Calu3 (cell line): ENCODE measurements at places on chromosomes 4 and X. TPM values are rescaled to one million over a fixed set of nuclear protein-coding genes. Genes with fewer than 3 reads are reported as not detected.

DNA sequence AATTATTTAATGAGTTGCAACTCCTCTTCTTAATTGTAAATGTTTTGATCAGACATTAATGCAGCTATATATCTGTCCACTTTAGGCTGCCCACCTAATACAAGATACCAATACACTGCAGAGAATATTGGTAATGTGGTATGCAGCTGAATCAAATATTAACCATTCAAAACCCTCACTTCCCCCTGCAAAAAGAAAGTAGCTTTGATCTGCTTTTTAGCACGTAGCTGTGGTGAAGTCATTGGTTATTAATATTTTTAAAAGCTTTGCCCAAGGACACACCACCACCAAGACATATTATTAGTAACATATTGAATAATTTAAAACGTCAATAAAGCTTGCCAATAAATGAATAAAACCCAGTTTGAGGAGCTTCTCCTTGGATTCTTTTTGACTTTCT, 28.6 kb upstream of the CYP2U1 start:
- DNase-seq: no peak

Gene SLC35A2
- 68.1 and 81.0 TPM in 2 replicates for total RNA-seq

Gene ZNF157
- not detected in 2 replicates for total RNA-seq

Gene TLR1
- total RNA-seq: 1.1 and 1.3 TPM in 2 replicates

GRCh38 chrX:55640854-55641253, 17.7 kb downstream of the FOXR2 start:
- no peak for DNase-seq

GRCh38 chrX:72366178-72366577, 60.5 kb upstream of the CITED1 start:
- DNase-seq: no peak

- no peak for DNase-seq
Measured at GRCh38 chrX:73825569-73825968, 262.6 kb downstream of the CHIC1 start.

Gene FAM47B
- not detected in 2 replicates for total RNA-seq

DNA sequence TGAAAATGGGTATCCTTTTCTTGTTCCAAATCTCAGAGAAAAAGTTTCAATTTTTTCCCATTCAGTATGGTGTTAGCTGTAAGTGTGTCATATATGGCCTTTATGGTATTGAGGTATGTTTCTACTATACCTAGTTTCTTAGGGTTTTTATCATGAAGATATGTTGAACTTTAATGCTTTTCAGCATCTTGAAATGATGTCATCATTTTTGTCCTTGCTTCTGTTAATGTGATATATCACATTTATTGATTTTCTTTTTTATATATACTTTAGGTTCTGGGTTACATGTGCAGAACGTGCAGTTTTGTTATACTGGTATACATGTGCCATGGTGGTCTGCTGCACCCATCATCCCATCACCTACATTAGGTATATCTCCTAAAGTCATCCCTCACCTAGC, 44.9 kb downstream of the FOXR2 start:
- no peak for DNase-seq

- no peak for DNase-seq
Measured at GRCh38 chr4:97942951-97943350, 200.3 kb downstream of the STPG2 start.

GRCh38 chr4:99008051-99008450, 12.5 kb downstream of the METAP1 start:
- no peak for DNase-seq

Gene CXCL9
- not detected in 2 replicates for total RNA-seq

Gene SHISA3
- not detected in 2 replicates for total RNA-seq

DNA sequence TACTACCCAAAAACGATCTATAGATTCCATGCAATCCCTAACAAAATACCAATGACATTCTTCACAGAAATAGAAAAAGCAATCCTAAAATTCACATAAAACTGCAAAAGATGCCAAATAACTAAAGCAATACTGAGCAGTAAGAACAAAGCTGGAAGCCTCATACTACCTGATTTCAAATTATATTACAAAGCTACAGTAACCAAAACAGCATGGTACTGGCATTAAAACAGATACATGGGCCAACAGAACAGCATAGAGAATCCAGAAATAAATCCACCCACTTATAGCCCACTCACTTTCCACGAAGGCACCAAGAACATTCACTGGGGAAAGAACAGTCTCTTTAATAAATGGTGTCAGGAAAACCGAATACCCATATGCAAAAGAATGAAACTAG, 74.7 kb downstream of the PHF8 start:
- no peak for DNase-seq

- no peak for DNase-seq
Measured at GRCh38 chrX:130893356-130894085, 9.5 kb downstream of the ENOX2 start.

GRCh38 chr4:84796394-84796793, 170.1 kb downstream of the WDFY3 start:
- no peak for DNase-seq

GRCh38 chr4:97867557-97868091, 275.7 kb downstream of the STPG2 start:
- DNase-seq: no peak

Gene PCDH18
- 0.24 and 0.49 TPM in 2 replicates for total RNA-seq

DNA sequence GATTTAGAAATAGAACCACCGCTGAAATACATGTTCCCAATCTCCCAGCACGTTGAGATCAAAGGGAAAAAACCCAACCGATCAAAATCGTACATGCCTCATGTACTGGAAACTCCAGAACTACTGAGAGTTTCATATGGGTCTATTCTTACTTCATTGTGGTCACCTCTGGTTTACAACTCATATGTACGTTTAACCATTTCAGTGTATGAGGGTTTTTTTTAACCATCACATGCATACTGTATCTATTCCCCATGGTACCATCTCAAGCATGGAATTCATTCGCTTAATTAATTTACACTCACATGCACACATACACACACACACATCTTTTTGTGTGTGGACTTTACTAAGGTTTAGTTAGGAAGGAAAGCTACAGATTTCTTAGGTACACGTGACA, 46.0 kb upstream of the CLNK start:
- no peak for DNase-seq

DNA sequence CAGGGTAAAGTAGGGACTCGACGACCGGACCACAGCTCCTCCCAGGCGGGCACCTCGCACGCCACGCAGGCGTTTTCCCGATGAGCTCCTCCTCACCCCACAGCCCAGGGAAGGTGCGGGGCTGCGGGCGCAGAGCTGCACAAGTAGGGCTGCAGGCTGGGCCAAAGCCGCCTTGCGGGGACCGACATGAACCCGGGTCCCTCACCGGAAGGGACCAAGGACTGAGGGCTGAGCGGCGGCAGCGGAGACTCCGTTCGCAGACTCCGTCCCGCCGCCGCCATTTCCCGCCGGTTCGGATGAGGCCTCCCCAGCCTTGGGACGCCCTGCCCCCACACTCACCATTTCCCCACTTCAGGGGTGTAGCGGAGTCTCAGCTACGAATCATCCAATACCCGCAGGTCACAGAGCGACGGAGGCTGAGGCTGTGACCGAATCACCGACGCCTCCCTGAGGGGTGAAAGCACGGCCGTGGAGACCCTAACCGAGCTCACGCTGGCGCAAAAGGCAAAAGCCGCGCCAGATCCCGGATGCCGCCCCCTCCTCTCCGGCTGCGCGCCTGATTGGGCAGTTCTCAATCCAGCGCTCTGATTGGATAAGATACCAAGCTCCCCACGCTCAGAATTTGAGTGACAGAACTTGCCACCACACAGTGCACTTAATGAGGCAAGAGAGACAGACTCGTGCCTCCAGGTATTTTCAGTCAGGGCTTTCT, at the start of gene ZNF732:
ZNF732 (minus strand) TSS at position 506 of the 712 bp plus-strand sequence; CDS start at position 342, 164 bp downstream.
- DNase-seq: no peak

Gene FAM47A
- not detected in 2 replicates for total RNA-seq

DNA sequence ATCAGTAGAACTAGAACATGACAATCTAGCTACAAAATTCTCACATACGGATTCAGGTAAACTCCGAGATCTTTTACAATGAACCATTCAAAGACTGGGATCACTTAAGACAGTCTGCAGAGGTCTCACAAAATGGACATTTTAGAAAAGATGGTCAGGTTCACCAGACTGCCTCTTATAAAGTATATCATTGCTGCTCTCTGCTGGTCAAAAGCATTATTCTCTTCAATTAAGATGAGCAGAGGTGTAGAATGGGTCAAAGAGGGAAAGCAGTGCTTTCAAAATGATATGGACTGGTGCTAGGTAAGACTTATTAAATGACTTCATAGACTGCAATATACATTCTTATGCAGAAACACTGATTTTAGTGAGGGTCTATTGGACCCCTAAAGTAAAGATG, 434.7 kb downstream of the PACRGL start:
- no peak for DNase-seq

DNA sequence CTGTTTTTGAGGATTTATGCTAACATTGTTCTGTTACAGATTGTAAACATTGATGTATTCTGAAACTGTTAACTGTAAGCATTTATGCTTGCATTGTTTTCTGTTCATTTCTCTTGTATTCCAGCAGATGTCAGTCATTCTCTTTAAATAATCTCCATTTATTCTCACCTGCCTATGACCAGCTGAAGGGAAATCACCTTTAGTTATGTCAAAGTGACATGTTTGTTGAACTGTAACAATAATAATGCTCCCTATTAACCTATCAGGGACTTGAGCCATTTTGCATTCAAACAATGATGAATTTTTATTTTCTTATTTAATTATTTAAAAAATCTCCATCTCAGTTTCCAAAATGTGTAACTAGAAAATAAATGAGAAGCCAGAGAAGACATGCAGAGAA, 58.0 kb downstream of the SPCS3 start:
- no peak for DNase-seq

Gene SORCS2
- not detected in 2 replicates for total RNA-seq

DNA sequence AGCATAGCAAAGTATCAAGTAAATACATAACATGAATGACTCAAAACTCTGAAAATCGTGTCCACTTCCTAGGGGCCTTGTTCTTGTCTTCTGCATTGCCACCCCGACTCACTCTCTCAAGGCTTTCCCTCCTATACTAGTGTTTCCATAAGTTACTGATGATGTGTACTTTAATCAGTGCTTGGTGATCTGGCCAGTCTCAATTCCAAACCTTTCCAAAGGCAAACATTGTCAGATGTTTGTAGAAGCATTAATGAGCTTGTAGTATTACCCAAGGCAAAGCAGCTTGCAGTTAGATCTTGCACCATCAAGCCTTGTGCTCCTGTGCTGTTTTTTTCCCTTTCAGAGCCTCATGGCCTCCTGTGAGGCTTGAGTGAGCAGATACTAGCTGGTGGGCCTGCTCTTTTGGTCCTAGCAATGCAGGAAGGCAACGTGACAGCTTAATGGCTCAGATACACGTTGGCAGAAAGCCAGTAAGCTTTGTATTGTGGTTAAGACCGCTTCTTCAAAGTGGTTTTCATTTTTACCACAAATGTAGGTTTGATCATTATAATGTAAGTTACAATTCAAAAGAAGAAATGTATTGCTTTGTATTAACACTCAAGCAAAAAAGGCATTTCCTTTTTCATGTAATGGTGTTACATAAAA, 51.8 kb downstream of the RBPJ start:
- peak; percentile 0 for DNase-seq

Gene PNCK
- 1.1 TPM in 1 of 2 replicates, not detected in the other for total RNA-seq

- DNase-seq: no peak
Measured at GRCh38 chrX:47235691-47236103, 2.9 kb downstream of the USP11 start.

- DNase-seq: no peak
Measured at GRCh38 chrX:23736030-23736429, 7.0 kb downstream of the ACOT9 start.

DNA sequence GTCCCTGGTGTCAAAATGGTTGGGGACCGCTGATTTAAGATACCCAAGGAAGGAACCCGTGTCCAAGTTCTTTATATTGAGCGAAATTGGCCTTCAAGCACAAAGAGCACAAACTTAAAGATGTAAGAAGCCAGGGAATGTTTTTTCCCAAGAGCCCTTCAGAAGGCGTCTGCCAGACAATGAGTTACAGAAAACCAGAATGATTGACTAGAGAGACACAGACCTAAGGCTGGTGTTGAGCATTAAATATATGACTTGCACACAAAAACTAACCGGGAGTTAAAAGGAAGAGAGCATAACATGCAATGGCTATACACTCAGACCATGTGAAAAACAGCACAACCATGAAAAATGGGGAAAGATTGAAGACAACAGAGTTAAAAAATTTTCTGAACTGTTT, 157.5 kb upstream of the FAM9B start:
- DNase-seq: no peak

DNA sequence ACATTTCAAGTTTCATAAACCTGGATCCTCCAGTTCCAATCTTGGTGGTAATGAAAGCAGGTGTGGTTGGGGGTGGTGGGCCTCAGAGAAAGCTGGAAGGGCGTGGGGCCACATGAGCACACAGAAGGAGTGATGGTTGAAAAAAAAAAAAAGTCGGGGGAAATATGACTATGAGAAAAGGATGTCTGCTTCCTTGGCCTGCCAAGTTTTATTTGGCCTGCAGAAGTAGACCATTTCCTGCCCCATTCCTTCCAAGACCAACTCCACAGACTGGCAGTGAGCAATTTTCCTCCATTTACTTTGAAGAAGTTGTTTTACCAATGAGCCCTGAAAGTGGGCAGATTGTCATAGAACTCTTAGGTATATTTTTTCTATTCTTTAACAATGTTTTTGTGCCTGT, 43.3 kb downstream of the LNX1 start:
- DNase-seq: no peak

DNA sequence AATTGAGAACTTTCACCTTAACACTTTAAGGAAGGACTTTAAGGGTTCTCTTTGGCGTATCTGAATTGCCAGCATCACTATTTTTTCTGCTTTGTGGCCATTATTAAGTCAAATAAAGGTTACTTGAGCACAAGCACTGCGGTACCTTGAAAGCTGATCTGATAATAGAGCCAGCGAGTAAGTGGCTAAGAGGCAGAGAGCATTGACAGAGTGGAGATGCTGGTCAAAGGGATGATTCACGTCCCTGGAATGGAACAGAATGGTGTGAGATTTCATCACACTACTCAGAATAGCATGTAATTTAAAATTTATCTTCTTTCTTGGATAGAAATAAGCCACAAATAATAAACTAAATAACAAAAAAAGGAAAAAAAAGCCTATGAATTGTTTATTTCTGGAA, 57.1 kb upstream of the NPFFR2 start:
- peak; percentile 38 for DNase-seq

- no peak for DNase-seq
Measured at GRCh38 chr4:141501931-141502330, 134.5 kb upstream of the IL15 start.

- no peak for DNase-seq
Measured at GRCh38 chr4:102477657-102478056, 23.5 kb upstream of the NFKB1 start.

Gene TRPC5OS
- not detected in 2 replicates for total RNA-seq

- DNase-seq: no peak
Measured at GRCh38 chr4:66750273-66750672, 795.0 kb downstream of the CENPC start.

Gene AWAT2
- total RNA-seq: not detected in 2 replicates

- no peak for DNase-seq
Measured at GRCh38 chrX:132463411-132463810, 25.4 kb downstream of the MBNL3 start.

GRCh38 chr4:105455998-105456397, 17.9 kb downstream of the PPA2 start:
- no peak for DNase-seq

DNA sequence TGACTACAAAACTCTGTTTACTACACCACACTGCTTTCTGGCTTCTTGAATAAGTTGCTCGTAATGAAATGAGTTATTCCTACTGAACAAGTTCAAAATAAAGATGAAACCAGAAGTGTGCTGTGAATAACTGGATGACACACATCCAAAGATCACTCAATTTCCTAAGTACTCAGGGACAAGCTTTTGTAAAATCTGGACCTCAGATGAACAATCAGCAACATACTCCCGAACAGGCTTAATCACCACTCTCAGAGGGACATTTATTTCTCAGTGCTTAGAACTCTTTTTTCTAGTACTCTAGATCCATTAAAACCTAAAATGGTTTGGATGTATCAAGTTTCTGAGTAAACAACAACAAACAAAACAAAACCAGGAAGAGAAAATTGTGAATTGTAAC, 61.5 kb upstream of the EXOC1L start:
- DNase-seq: no peak
